ENCODE measurements at places on chromosomes 4 and X. TPM values are rescaled to one million over a fixed set of nuclear protein-coding genes. Genes with fewer than 3 reads are reported as not detected.
A peak's percentile ranks its signal among the peaks of the same experiment; 100 is the strongest.

DNA sequence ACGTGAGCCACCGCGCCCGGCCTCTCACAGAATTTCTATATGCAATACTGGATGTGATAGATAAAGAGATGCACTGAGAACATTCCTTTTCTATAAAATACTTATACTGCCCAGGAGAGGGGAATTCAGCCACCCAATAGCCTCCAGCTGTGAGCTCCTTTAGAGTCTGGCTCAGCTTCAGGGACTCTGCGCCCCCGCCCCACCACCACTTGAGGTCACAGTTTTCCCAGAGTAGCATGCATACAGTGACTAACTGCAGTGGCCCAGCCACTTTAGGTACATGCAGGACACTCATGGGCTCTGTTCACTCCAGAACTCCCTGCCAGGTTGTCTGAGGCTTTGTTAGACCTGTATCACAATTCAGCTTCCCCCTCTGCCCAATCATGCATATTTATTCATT lies 144.4 kb upstream of the TET2 start:
- DNase-seq, result no peak

- peak; percentile 9 for DNase-seq
These were observed at the start of gene PPARGC1A for GRCh38 chr4:23889814-23890341. Gene PPARGC1A, minus strand, starts transcription at chr4:23890047. Its CDS starts 90 bp downstream, at chr4:23889957.

The LONRF3 gene
- 1.9 TPM for total RNA-seq

- DNase-seq, result no peak
These were observed 950 bp upstream of the TMEM271 start for GRCh38 chr4:576991-577498.

DNA sequence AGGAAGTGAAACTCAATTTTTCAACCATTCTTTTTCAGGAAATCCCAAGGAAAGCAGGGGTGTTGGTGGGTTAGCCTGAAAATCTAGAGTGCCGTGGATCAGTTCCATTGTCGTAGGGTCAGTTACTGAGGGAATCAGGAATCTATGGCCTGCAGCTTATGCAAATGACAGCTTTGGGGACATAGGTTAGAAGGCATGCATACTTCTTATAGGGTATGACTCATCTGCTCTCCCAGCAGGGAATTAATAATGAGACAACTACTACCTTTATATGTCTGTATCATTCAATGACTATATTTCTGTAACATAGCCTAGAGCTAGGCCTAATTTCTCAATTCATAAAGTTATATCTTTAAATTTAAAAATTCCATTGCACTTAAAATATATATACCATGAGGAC lies 36.6 kb downstream of the ZNF41 start:
- no peak for DNase-seq

DNA sequence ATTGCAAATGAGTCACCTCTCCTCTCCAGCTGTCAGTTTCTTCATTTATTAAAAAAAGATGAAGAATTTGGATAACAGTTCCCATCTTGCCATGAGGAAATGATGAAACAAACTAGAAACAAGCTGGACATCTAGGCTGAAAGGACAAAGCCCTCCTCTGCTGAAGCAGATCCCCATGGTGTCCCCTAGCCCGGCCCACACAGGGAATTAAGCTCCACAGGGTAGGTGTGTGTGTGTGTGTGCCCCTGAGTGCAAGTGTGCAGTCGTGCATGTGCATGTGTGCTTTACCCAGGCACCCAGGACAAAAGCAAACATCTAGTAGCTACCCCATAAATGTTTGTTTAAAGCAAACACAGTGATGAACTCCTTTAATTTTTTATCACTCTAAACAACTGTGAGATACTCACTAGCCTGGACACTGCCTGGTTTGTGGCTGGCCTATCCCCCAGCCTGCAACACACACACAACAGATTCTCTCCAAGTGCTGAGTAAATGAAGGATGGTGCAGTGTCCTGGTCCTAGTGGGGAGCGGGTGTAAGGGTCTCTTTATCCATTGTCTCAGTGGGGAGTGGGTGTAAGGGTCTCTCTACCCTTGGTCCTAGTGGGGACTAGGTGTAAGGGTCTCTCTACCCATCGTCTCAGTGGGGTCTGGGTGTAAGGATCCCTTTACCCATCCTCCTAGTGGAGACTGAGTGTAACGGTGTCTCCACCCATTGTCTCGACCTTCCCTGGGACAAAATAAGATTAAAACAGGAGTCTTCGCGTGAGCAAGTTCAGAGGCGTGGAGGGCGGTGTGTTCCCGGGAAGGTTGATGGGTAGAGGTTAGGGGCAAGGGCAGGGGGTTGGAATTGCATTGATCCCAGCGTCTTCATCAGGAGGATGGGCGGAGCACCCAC lies 688 bp upstream of the EVC start:
- no peak for DNase-seq

DNA sequence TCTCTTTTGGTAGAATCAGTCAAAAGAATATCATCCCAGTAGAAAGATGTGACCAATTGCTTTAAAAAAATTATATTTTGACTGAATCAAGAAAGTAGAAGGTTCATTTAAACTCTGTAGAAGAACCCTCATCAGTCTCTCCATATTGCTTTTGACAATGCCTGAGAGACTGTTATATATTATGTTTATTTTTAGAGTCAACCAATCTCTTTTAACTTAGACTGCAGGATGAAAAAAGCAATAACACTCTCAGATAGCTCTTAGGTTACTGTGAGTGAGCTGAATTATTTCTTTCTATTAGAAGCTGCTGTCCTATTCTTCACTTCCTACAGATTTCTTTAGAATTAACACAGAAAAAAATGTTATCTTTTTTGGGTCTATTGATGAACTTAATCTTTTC lies 38.1 kb downstream of the GALNTL6 start:
- no peak for DNase-seq

The HERC6 gene
- total RNA-seq, result 9.3 TPM

The FGF16 gene
- total RNA-seq, result not detected

- DNase-seq, result peak; percentile 66
These were observed 15.3 kb downstream of the CPZ start for GRCh38 chr4:8607603-8608481.

GRCh38 chrX:17939724-17940123 lies 78.6 kb upstream of the RAI2 start:
- no peak for DNase-seq

DNA sequence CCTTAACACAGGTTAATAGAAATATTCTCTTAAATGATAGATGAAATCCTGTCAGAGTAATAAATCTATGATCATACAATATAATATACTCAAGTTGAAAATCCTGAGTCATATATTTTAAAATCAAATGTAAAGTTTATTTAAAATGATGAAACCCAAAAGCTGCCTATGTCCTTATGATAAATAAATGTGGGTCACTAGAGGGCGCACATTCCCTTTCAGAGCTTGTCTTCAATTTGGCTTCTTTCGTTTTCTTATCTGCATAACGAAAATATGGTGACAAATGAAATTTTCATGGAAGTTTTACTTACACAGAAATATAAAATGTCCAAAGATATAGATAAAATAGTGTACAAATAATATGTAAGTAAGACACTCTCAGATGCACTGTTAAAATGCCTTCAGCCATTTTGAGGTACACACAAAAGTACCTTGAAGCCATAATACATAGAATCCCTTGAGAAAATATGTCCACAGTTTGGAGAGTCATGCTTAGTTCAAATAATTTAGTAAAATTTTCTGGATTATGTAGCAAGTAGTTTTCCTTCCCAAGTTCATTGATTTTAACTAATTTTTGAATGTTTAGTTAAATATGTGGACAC lies 680.4 kb downstream of the DMD start:
- DNase-seq, result peak; percentile 14

DNA sequence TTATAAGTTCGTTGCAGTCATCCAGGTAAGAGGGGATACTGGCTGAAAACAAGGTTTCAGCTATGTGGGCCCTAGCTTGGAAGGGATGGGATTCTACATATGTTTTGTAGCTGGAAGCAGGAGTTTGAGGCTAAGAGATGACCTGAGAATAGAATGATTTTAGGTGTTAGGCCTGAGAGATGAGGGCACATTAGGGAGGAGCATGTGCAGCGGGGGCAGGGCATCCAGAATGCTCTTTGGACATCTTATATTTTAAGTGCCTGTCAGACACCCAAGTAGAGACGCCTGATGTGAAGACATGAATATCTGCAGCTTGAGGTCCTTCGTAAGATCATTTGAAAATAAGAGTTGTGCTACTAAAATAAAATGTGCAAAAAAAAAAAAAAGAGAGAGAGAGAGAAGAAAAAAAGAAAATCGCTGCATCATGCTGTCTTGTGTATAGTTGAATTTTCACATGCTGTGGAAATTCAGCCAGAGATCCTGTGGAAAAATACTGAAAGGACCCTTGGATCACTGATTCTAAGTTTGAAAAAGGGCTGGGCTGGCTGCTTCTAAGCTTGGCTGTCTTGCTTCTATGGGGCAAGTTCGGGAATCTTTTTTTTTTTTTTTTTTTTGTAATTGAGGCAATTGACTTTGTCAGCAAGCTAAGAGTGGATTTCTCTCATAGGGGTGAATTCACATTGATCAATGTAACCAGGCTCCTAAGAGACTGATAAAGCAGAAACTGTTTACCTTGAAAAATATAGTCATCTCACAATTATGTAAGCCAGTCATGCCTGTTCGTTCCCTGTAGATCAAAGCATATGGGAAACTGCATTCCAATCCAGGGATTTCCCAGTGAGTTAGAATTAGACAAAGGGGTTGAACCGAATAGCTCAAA lies 341.0 kb upstream of the GATB start:
- no peak for DNase-seq

DNA sequence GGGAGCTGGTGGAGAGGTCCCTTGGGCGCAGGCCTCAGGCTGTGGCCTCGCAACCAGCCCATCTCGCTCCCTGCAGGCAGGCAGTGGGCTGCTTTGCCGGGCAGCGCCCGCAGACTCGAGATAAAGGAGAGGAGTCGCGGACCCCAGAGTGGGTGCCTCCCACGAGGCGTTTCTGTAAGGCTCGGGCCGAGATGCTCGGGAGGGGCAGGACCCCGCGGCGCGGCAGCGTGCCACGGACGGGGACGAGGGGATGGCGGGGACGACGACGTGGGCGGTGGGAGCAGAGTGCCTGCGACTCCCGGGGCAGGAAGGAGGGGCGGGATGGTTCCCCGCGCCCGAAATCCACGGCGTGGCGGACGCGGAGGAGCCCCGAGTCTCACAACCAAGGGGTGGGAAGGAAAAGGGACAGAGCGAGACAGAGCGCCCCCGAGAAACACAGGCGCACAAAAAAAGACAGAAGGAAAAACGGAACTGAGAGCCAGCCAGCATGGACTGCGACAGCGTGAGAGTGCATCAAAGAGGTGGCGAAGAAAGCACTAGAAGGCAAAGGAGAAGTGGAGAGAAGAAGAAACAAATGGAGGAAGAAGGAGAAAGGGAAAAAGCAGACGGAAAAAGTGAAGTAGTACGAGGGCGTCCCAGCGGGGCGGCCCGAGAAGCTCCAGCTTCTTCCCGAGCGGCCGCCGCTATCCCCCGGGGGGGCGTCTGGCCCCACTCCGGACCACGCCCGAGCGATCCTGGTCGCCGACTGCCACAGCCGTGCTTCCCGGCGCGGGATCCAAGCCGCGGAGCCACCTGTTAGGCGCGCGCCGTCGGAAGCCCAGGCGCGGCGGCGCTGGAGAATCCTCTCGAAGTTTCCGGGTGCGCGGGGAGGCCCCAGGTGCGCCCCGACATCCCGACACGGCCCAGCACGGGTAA lies 1.5 kb downstream of the BEND4 start:
- DNase-seq, result no peak
